Fibroblast of skin of left biceps (primary cell): ENCODE measurements at places on chromosomes 1 and 21.

GRCh38 chr1:111618961-111619634, 491 bp upstream of the RAP1A start:
- DNase-seq = no peak

DNA sequence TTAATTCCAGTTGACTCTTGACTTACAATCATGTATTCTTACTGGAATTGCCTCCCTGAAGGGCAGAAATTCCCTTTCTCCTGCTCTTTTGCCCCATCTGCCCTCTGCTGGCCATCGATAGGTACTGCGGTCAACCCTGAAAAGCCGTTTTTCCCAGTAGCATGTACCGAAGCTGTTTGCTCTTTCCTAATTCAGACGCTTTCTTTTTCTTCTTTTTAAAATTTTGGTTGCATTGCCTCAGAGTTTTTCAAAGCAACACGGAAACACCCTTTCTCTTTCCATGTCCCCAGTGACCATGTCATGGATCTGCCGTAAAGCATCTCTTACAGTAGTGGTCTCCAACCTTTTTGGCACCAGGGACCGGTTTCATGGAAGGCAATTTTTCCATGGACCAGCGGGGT, 164.2 kb upstream of the C1orf21 start:
- DNase-seq = no peak

DNA sequence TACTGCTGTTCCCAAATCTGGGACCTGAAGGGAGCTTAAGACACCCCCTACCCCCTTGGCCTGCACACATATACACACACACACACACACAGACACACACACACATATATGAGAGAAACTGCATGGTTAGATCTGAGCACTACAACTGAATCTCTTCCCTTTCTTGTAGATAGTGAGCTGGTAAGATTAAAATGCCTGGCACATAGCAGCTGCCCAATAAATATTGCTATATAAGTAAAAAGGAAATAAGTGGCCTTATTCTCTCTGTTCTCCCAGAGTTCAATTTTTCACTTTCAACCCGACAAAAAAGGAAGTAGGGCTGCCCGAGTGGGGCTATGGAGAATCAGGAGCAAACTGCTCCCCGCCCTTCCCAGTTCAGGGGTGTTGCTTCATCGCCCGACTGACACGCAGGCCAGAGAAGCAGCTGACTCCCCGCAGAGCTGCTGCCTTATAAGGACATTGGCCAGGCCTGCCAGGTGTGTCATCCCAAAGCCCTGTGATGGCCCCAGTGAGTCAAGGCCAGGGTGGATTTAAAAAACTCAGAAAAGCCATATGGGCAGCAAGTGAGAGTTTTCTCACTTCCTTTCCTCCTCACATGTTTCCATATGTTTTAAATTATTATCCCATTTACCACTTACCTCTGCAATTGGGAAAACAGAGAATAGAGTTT, 106.5 kb upstream of the SLC44A3 start:
- DNase-seq = peak; percentile 99

- no peak for DNase-seq
Measured at GRCh38 chr21:45801129-45801964, 157.8 kb downstream of the PCBP3 start.

GRCh38 chr21:28016571-28016970, 976.1 kb downstream of the LTN1 start:
- DNase-seq = no peak

DNA sequence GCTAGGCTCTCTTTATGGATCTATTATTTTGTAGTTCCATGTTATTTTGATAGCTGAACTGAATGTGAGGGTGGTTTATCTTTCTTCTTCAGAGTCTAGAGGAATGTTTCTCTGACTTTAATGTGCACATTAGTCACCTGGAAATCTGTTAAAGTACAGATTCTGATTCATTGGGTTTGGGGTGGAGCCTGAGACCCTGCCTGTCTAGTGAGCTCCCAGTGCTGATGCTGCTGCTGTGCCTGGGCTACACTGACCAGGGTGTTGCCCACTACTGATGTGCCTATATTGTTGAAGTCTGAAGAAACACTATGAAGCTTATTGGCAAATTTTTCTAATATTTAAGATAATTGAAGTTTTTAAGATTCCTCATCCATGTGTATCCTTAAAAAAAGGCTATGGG, 35.9 kb downstream of the CD46 start:
- no peak for DNase-seq

DNA sequence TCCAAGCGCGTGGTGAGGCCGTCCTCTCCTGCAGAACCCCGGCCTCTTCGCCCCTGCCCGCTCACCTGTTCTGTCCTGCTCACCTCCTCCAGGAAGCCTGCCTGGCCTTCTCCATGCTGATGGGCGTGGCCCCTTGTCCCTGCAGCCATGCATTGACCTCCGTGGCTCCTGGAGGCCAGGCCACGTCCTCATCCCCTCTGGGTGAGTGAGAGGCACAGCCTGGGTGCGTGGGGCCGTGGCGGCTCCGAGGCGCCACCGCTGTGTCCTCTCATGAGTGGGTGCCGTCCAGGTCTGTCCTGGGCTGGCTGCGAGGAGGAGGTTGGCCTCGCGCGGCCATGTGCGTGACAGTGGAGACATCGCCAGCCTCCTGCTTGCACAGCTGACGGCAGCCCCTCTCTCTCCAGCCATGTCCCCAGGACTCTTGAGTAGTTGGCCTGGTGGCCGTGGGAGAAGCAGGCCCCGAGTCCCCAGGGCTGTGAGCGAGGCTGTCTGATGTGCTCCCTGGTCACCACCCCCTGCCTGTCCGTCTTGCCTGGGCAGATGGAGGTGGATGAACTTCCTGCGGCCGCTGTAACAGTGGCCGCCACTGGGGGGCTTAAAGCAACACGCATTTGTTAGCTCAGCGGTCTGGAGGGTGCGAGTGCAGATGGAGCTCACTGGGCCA, 58.1 kb downstream of the PRKCZ start:
- no peak for DNase-seq

DNA sequence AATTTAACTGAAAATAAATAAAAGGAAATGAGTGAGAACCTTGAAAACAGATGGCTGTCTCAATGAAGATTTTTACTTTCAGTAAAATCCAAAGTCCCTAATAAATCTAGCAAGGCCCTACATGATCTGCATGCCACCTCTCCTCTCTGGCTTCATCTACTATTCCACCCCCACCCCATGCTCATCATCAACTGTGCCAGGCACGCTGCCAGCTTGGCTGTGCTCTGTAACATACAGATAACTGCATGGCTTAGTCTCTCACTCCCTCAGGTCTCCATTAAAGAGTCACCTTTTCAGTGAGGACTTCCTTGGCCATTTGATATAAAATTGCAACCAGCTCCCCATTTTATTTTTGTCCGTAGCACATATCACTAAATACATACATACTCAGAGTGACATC, 26.7 kb downstream of the RGSL1 start:
- no peak for DNase-seq

DNA sequence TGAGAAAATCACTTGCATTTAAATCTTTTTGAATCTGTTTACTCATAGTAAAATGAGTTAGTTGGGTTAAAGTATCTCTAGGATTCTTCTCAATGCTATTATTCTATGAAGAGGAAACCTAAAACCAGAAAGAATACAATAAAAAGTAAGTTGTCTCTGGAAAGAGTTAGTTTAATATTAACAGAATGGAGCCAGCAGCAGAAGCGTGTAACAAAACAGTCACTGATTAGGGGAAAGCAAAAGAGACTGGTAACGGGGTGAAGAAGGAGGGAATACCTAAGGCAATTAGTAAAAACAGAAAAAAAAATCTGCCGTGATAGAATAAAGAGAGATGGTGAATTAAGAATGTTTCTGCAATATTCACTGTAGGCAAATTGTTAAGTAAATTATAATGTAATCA, 60.0 kb downstream of the NRDC start:
- DNase-seq = no peak

DNA sequence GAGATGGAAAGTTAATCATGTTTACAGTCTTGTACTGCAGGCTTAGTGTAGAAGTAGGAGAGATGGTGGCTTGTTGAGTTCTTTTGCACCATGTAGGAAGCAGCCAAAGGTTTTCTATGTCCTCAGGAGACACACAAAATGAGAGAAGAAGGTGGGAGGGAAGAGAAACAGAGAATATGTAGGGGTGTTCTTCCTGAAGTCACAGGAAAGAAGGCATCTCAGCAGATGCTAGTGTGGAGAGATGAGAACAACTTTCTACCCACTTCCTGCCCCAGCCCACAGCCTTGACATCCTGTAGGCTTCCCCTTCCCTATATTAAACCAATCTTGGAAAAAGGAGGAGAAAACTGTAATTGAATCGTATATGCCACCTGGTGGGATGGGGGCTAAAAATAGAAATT, 217.0 kb downstream of the S1PR1 start:
- no peak for DNase-seq

GRCh38 chr1:11784256-11784992, 21.3 kb downstream of the MTHFR start:
- no peak for DNase-seq

DNA sequence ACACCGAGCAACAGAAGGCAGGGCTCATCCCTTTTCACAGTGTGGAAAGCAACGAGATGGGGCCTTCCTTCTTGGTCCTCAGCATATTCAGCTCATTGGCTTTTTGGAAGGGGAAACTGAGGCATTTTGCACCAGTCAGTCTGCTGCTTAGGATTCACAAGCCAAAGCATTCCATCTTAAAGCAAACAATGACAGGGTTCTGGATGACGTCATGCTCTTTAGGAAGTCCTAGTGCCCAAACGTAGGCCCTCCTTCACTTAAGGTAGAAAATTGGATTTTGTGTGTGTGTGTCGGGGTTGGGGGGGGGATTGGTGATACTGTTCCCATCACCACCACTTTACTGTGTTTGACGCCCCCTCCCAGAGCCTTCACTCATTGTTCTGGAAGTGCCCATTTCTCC, 101.6 kb downstream of the SELENOF start:
- no peak for DNase-seq

DNA sequence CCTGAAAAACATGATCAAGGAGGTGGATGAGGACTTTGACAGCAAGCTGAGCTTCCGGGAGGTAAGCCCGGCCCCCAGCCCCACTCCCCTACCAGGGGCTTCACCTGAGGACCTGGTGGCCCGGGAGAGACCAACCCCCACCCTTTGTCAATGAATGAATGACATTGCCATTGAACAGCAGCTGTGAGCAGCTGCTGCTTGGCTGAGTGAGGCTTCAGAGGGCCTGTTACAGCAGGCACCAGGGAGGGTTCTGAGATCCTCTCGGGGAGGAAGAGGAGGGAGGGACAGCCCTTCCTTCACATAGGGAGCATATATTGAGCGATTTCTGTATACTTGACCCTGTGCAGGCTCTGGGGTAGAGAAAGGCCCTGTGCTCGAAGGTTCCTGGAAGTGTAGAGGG, 12.3 kb upstream of the CTRC start:
- no peak for DNase-seq

- no peak for DNase-seq
Measured at GRCh38 chr1:201482755-201483154, 13.8 kb upstream of the PHLDA3 start.

GRCh38 chr1:66932291-66932690, 7.5 kb downstream of the MIER1 start:
- DNase-seq = no peak

- DNase-seq = peak; percentile 24
Measured at GRCh38 chr1:228459091-228459993, 27.8 kb upstream of the RNF187 start.

DNA sequence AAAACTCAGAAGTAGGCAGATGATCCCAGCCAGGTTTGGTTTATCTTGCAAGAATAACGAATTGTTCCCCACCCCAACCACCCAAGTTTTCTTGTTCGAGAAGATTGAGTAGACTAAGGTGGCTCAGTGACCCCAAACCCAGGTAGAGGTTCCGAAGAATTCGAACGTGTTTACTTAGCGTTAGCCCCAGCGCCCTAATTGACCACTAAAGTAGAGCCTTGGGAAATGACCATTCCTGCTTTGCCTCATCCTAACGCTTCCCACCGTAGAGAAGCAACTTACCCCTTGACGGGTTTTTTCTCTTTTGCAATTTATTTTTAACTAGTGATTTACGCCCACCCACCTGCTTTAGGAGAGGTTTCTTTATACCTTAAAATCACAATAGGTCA, 870 bp downstream of the FBXO28 start:
- DNase-seq = no peak

- DNase-seq = peak; percentile 48
Measured at GRCh38 chr1:246782120-246782900, 58.1 kb downstream of the SCCPDH start.

DNA sequence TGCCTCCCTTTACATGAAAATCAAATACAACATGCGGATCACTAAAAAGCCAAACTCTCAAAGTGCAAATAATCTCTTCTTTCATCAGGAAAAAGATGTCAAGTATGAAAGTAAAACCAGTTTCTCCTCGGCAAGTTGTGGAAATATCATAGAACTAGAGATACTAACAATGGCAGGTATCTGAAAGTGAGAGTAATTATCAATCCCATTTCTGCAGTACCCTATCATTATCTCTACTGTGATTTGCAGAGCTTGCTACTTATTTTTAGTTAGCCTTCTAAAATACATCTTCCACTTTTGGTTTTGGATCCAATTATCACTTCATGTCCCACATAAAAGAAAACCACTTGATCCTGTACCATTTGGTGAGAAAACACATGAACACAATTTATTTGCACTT, 3.0 kb downstream of the TP53BP2 start:
- no peak for DNase-seq

GRCh38 chr1:1302951-1303509, 4.7 kb downstream of the ACAP3 start:
- no peak for DNase-seq

GRCh38 chr1:180178511-180179161, 24.0 kb downstream of the QSOX1 start:
- DNase-seq = no peak

DNA sequence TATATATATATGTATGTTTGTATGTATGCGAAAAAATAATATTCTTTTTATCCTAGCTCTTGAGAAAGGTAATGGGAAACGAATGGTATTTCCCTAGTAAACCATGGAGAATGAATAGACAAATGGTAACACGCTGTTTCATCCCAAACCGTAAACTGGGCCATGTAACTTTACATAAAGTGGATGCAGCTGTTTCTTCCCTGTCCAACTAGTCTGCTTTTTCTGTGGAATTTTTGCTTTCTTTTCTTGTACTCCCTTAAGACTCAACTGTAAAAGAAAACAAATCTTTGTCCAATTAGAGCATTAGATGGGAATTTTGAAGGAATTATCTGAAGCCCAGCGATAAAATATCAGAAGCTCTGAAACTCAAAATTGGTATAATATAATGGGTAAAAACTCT, 198.1 kb downstream of the NFIA start:
- no peak for DNase-seq

DNA sequence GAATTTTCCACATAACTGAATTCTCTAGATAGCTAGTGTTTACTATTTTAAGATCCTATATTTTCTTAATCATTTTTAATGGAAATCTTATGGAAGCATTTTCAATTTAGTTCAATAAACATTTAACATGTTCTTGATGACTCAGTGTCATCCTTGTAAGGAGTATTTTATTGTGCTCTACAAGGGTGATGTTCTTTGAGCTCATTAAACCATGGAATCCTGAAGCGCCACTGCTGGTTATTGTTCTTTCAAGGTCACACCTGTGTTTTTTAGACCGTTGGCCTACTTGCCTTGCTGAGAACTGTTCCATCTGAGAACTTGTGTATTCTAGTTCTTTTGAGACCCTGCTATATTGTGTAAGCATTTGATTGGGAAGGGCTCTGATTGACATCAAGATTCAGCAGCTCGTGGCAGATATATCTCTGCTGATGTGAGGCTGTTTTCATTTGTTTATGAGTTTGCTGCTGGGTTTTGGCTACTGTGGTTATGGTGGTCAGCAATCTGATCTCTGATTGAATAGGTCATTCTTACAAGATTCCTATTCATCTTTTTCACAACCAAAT, 132.0 kb downstream of the GIPC2 start:
- DNase-seq = no peak

- DNase-seq = no peak
Measured at GRCh38 chr1:44684525-44684924, 10.0 kb downstream of the ARMH1 start.
